Suppressor macrophage (primary cell): ENCODE measurements at places on chromosomes 16 and 17.

DNA sequence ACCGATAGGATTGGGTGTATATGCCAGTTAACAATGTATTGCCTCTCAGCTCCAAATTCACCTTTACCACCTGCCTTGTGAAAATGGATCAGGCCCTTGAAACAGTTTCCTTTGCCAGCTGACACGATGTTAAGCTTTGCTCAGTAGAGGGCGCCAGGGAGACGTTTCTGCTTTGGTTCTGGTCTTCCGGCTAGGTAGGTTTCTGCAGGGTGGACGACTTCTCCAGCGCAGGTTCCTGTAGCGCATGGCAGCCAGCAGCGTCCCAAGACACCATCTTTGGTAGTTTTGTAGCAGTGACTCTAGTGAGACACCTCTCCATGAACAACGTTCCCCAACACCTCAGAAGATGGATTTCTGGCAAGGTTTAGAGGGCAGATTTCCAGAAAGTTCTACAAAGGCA lies 24.0 kb downstream of the SYCE1L start:
- peak; percentile 24 for DNase-seq

- DNase-seq: peak; percentile 97
These were observed 9.2 kb downstream of the RARA start for GRCh38 chr17:40317880-40318829.

GRCh38 chr17:21210411-21211076 lies 3.4 kb downstream of the TMEM11 start:
- peak; percentile 43 for DNase-seq

DNA sequence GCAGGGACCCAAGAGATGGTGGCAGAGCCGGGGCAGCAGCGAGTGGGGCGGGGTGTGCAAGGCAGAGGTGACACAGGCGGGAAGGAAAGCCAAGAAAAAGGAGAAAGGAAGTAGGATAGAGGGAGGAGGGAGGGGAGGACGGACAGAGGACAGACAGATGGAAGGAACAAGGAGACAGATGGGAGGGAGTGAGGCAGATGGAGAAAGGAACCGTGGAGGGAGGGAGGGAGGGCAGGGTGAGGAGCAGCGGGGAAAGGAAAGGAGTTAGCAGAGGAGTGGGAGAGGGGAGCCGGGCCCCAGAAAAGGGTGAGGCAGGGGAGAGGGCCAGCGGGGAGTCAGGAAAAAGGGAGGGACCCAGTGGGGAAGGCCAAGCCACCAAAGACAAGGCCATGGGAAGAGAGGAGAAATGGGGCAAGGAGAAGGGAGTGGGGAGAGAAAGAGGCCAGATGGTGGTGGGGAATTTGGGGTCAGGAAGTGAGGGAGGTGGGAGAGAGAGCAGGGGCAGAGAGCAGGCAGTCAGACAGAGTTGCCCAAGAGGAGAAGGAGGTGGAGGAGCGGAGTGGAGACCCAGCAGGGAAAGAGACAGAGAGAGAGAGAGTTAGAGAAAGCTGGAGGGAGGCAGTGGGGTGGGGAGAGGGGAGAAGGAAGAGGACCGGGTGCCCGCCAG lies 13.2 kb upstream of the ASGR1 start:
- no peak for DNase-seq

DNA sequence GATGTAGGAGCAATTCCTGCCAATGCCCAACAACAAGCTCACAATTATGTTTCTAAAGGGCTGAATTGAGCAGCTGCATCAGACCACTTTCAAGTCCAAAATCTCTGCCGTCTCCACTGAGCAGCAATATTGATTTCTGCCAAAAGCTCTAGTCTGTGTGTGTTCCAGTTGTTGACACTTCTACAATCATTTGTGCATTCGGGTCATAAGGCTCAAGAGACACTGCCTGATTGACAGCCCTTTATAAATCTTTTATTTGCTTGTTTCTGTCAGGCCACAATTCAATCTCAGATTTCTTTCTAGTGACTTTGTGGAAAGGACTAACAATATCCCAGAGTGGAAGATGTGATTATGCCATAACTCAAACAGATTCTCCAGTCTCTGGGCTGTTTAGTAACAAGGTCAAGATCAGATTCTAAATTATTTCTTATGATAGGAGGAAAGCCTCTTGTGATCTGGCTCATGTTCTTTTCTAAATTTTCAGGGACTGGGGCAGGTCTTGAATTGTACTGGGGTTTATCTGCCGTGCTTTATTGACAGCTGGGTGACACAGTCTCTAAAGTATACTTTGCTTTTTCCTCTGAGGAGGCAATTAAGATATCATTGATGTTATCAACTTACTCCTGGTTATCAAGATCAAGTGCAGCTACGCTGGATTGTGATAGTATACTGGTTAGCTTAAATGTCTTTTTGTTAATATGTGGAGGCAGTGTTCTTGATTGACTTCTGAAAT lies 377.1 kb downstream of the CNTNAP4 start:
- DNase-seq: no peak

DNA sequence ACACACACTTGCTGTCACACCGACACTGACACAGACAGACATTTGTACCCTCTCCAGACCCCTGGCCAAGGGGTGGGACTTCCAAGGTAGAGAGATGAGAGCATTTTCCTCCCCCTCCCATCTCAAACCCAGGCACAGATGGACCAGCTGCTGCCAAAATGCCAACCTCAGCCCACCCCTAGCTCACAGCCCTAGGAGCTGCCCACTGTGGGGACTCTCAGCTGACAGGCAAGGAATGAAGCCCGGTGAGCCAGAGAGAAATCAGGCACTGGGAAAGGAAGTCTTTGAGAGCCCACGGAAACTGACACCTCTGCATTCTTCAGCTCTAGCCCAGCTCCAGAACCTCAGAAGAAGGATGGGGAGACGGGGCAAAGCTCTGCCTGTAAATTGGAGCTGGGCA lies 2.8 kb downstream of the ETV4 start:
- DNase-seq: no peak
